ENCODE measurements at places on chromosomes 5 and 9. TPM values are rescaled to one million over a fixed set of nuclear protein-coding genes. Genes with fewer than 3 reads are reported as not detected.

PRSS3 gene
- total RNA-seq: 604 TPM

DNA sequence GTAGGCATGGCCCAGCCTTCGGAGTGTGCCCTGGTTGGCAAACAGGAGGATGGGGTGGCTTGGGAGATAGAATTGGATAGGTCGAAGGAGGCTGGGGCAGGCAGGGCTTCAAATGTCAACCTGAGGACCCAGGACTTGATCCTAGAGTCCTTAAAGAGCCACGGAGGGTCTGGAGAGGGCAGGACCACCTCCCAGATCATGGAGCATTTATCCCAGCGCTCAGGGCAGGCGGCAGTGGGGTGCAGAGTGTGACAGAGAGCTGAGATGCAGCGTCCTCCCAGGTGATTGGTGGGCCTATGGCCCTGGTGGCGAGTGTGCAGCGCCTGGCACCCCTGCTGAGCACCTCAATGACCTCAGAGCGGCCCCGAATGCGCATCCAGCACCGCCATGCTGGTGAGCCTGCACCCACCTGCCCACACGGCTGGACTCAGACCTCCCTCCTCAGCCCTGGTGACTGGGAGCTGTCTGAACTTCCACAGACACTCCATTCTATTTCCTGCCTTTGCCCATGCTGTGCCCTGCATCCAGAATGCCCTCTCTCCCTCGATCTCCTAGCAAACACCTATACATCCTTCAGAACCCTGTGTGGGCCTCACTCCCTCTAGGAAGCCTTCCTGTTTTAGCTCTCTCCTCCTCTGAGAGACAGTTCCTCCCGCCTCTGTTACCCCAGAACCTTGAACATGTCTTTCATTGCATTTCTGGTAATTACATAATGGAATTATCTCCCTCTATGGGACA is 6.3 kb downstream of the ADGRD2 start:
- no peaks in the 10 kb centered on the region for H3K36me3 ChIP-seq
- peaks cover under 1% of the 10 kb centered on the region for H3K27me3 ChIP-seq
- H3K27ac ChIP-seq: no peak overlapping the region
- peaks cover 6% of the 10 kb centered on the region for H3K4me1 ChIP-seq
- no peak overlapping the region for H3K4me3 ChIP-seq

GRCh38 chr5:6228257-6229250 is 149.8 kb downstream of the MED10 start:
- no peak overlapping the region for H3K27ac ChIP-seq
- no peaks in the 10 kb centered on the region for H3K36me3 ChIP-seq
- H3K4me1 ChIP-seq: no peaks in the 10 kb centered on the region
- no peak overlapping the region for H3K4me3 ChIP-seq
- DNase-seq: no peak

DNA sequence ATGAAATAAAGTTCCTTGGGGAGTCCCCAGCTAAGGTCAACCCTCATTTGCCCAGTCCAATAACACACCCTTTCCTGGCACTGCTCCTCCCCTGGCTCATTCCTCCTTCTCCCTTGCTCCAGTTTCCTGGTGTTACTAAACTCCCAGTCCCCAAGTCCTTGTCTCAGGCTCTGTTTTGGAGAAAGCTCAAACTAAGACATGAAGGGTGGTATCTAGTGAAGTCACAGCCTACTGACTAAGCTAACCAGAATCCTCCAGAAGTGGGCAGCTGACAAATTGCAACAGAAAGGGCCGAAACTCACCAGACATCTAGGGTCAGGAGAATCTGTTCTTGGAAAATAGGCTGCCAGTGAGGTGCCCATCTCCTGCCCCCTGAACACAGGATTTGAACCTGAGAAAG is 118.7 kb upstream of the NEK6 start:
- no peak overlapping the region for H3K4me3 ChIP-seq
- H3K4me1 ChIP-seq: no peaks in the 10 kb centered on the region
- no peak overlapping the region for H3K27ac ChIP-seq
- H3K36me3 ChIP-seq: no peaks in the 10 kb centered on the region

GRCh38 chr9:93171261-93171990 is 12.5 kb upstream of the WNK2 start:
- H3K4me3 ChIP-seq: no peak overlapping the region
- no peaks in the 10 kb centered on the region for H3K36me3 ChIP-seq
- no peaks in the 10 kb centered on the region for H3K27me3 ChIP-seq
- DNase-seq: no peak
